ENCODE measurements at places on chromosomes 3 and 15.

- no peak for DNase-seq
These were observed 20.8 kb downstream of the NFKBIZ start for GRCh38 chr3:101870138-101870537.

- no peak for DNase-seq
These were observed 132.2 kb upstream of the TSC22D2 start for GRCh38 chr3:150275941-150276340.

GRCh38 chr3:139286825-139287224 lies 57.0 kb upstream of the MRPS22 start:
- no peak for DNase-seq

GRCh38 chr3:193132241-193132640 lies 108.8 kb upstream of the PLAAT1 start:
- no peak for DNase-seq

- no peak for DNase-seq
These were observed 324.7 kb upstream of the SLCO3A1 start for GRCh38 chr15:91528801-91529200.

DNA sequence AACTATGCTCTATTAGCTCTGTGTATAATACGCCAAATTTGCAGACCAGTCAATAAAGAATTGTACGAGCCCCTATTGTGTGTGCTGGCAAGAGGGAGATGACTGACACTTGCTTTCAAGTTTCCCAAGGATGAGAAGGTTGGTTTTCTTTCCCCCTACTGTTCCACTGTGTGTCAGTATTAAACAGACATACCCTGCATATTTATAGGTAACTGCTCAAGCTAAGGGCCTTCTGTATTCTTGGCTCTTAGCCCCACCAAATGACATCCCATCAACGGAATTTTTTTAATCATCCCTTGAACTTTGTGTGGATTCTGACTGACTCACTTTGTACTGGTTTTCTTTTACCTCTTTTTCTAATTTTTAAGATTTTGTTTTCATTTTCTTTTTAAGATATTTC lies 60.6 kb upstream of the GYG1 start:
- DNase-seq = no peak

- DNase-seq = no peak
These were observed 31.1 kb downstream of the CYFIP1 start for GRCh38 chr15:22949074-22949547.

DNA sequence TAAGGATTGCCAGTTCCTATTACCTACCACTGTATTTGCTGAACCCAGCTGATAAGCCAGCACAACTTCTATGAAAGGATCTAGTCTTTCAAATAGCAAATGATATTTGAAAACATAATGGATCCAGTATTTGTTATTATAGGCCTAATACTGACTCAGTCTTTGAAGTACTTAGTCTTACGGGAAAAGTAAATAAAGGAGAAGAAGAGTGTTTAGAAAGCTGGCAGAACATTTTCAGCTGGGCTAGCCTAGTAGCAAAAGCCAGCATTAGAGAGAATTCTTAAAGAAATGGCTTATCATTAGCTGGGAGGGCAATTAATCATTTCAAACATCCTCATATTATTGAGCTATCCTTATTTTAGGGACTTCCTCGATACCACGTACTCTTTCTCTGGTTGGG lies 101.4 kb upstream of the GOLIM4 start:
- DNase-seq = no peak

- DNase-seq = no peak
These were observed 101.1 kb upstream of the CCNL1 start for GRCh38 chr3:157261000-157261399.

- no peak for DNase-seq
These were observed 810 bp downstream of the PTPRG start for GRCh38 chr3:61562042-61562720.

DNA sequence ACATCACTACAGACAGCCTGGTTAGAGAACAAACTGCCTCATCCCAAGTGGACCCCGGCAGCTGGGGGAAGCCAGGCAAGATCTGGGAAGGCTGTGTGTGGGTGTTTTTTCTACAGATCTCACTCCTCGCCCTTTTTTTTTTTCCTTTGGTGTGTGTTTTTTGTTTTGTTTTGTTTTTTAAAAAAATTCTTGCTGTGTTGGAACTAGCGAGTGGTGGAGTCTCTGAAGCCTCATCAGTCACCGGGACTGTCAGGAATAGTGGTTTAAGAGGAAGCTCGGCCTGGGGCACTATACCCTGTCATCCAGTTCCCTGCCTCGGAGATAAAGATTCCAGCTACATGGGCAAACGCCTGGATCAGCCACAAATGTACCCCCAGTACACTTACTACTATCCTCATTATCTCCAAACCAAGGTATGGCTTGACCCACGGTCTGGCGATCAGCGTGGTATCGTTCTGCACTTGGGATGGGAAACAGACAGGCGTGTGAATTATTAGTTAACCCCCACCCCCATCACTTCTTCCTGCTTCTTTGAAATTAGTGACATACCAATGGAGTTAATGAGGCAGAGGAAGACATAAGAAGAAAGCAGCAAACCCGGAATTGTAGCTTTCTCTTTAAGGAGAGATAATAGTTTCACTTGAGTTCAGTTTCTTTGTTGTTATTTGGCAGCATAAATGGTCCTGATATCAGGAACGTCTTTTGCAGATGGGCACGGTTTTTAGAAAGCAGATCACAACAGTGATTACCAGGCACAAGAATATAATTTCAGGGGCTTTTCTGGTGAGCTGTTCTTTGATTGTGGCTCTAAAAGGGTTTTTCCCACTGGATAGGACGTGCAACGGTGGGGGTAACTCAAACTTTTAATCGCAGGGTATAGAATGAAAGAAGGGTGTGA lies 722 bp downstream of the RBMS3 start:
- peak; percentile 33 for DNase-seq

GRCh38 chr3:188185717-188186251 lies 31.8 kb downstream of the LPP start:
- no peak for DNase-seq

- DNase-seq = no peak
These were observed 6.6 kb upstream of the ADGRG7 start for GRCh38 chr3:100602506-100603444.

DNA sequence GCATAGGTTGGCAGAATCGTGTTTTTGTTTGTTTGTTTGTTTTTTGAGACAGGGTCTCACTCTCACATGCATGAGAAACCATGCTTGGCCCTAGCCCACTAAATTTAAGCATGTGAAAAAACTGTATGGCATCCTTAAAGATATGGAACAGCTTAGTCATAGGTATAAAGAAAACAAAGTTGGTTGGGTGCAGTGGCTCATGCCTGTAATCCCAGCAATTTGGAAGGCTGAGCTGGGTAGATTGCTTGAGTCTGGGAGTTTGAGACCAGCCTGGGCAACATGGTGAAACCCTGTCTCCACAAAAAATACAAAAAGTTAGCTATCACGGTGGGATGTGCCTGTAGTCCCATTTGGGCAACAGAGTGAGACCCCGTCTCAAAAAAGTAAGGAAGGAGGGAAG lies 25.2 kb downstream of the EXD1 start:
- no peak for DNase-seq

DNA sequence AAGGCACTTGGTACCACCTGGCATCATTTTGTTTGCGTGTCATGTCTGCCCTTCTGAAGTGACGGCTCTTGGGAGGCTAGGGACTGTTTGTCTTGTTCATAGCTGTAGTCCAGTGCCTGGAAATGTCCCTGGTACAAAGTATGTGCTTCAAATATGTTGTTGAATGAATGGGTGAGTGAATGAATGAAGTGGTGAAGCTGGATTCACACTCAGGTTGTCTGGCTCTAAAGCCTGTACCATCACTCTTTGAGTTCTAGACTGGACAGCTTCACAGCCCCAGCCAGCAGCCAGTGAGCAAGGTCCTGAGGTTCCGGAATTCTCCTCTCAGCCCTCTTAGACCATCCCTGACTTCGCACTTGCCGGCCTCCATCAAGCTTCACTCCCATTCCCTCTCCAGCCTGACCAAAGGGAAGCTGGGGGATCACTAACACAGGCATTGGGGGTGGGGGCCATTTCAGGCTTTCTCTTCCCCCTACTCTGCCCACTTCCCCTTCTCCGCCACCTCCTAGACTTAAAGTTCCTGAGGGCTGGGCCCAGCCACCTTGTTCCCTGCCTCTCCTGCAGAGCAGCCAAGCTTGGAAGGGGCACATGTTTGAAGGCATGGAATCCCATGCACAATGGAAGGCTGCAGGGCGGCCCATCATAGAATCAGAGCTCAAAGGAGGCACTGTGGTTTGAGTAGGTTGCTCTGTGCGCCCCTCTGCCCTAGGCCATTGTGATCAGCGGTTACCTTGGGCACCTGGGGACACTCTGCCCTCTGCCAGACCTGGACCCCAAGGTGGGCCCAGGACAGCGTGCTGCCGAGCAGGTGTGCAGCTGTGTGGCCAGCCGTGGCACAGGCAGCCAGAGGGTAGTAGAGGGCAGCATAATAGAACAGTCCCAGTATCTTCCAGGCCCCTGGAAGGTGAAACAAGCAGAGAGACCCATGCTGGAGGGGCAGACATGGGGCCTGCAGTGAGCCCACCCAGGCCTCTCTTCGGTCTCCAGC lies 7.7 kb downstream of the STRA6 start:
- no peak for DNase-seq

DNA sequence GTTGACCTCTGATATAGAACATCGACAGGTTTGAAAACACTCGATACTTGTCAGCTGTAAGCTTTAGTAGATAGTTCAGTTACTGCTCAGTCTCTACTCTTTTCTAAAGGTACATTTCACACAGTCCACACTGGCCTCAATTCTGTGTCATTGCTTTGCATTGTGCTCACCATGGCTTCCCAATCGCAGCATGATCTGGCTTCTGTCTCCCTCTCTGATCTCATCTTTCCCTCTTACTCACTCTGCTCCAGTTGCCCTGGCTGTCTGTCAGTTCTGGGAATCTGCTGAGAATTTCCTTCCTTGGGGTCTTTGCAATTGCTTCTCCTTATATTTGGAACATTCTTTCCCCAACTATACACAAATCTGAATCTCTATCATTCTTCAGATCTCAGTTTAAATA lies 80.6 kb downstream of the GTF2E1 start:
- no peak for DNase-seq

DNA sequence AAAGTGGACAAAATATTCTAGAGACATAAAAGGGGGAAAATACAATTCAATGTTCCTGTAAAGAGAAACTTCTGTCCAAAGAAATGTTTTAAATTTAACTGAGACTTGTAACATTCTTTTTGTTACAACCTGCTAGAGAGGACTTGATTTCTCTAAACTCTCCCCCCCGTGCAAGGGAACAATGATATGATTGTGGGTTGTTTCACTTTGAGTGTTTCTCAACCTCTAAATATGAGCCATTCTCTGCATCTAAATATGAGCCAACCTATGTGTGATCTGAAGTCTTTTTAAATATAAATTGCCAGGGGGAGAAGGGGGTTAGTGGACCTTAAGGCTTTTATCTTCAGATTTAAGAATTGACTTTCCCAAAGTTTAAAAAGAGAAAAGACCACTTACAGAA lies 14.6 kb downstream of the ZNF860 start:
- DNase-seq = no peak

GRCh38 chr3:139173372-139174108 lies 128.8 kb upstream of the PRR23C start:
- DNase-seq = peak; percentile 9

DNA sequence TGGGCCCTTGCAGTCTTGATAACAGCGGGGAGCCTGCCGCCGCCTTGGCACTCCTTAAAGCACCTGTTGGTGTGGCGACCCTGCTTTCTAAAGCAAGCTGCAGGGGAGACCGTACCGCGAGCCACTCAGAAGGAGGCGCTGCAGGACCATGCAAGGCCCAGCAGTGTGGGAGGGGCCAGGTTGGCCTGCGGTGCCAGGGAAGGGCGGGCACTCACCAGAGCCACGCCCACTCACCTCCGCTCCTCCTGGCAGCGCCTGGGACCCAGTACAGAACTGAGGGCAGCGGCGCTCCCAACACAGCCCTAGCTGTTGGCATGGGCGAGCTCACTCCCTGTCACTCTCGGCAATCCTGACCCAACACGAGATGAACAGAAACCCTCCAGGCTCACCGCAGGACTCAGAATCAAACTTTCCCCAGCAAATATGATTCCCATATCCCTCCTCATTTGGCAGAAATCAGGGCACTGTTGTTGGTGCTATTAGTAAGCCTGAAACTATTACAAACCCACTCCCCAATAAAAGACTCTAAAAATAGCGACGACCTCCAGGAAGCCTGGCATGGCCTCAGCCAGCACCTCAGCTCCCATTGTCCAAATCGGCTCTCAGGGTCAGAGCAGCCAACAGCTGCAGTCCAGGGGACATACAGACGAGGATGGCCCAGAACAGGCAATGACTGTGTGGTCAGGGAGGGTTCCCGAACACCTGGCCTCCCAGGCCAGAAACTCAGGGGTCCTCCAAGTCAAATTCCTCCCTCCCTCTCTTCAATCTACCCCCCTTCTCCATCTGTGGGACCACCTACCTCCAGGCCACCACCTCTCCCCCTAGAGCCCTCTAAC lies 77.2 kb downstream of the TBC1D2B start:
- peak; percentile 74 for DNase-seq

- no peak for DNase-seq
These were observed 26.9 kb upstream of the WDR72 start for GRCh38 chr15:53786401-53786800.

DNA sequence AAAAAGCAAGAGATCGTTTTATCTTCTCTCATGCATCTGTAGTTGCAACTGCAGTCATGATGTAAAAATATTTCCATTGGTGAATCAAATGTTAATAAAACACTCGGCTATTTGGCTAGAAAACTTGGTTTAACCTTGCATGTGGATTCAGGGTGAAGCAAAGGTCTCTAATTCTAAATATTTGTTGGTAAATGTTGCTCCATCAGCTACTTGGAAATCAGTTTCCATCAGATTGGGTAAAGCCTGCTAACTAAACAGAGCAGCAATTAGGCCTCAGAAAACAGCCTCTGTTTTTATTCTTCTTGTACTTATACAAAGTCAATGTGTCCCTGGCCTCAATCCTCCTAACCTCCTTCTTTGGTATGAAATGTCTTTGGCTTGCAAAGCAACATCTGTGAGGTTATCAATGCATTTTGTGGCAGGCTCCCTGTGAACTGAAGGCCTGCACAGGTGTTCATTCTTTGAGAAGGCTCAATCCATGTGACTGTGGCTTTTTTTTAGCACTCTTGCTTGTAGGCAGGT lies 312.3 kb downstream of the WDR72 start:
- no peak for DNase-seq

- DNase-seq = no peak
These were observed 26.9 kb upstream of the SEC62 start for GRCh38 chr3:169939751-169940150.

DNA sequence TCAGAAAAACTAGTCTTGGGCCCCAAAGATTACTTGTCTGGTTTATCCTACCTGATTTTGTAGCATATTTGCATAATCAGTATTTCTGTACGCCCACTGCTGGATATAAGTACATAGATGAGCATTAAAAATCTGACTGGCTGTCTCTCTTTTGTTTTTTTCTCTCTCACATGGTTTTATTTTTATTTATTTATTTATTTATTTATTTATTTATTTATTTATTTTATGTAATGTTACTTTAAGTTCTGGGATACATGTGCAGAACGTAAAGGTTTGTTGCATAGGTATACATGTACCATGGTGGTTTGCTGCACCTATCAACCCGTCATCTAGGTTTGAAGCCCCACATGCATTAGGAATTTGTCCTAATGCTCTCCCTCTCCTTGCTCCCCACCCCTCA lies 31.9 kb downstream of the C2CD4B start:
- DNase-seq = no peak

GRCh38 chr15:51380999-51381806 lies 39.7 kb downstream of the GLDN start:
- DNase-seq = no peak
